ENCODE measurements at places on chromosomes 11 and 22. TPM values are rescaled to one million over a fixed set of nuclear protein-coding genes. Genes with fewer than 3 reads are reported as not detected.

Gene SLC25A45
- total RNA-seq, result 18.2 TPM

- no peak overlapping the region for H3K4me3 ChIP-seq
- peaks cover 24% of the 10 kb centered on the region for H3K36me3 ChIP-seq
- peaks cover 17% of the 10 kb centered on the region for H3K4me1 ChIP-seq
- H3K27me3 ChIP-seq, result no peaks in the 10 kb centered on the region
- no peak for DNase-seq
Observed at GRCh38 chr22:20546541-20546950, 39.1 kb downstream of the MED15 start.

GRCh38 chr11:59918987-59919589 lies 19.1 kb upstream of the OOSP1 start:
- no peaks in the 10 kb centered on the region for H3K4me1 ChIP-seq
- no peak overlapping the region for H3K4me3 ChIP-seq
- H3K27me3 ChIP-seq, result no peaks in the 10 kb centered on the region
- no peak overlapping the region for H3K27ac ChIP-seq
- no peaks in the 10 kb centered on the region for H3K36me3 ChIP-seq

DNA sequence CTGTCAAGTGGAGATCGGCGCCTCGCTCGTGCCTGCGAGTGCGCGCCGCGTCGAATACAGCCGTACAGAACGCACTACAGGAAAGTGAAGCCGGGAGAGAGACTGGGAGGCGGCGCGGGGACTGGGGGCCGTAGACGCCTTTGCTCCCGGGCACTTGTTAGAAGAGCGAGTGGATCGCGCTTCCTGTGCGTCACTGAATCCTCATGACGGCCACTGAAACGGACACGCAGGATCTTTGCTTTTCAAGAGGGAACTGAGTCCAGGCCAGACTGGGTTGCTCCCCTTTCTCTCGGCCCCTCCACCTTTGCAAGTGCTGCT lies 314 bp downstream of the RIC8A start:
- peaks cover 60% of the 10 kb centered on the region for H3K36me3 ChIP-seq
- DNase-seq, result no peak
- H3K4me3 ChIP-seq, result peak overlapping the region; percentile 65
- no peaks in the 10 kb centered on the region for H3K27me3 ChIP-seq
- H3K27ac ChIP-seq, result peak overlapping the region; percentile 98

GRCh38 chr11:111944651-111945051 lies 7.5 kb downstream of the DIXDC1 start:
- no peak overlapping the region for H3K27ac ChIP-seq
- H3K4me1 ChIP-seq, result peaks cover 12% of the 10 kb centered on the region
- no peak for DNase-seq
- H3K27me3 ChIP-seq, result no peaks in the 10 kb centered on the region

DNA sequence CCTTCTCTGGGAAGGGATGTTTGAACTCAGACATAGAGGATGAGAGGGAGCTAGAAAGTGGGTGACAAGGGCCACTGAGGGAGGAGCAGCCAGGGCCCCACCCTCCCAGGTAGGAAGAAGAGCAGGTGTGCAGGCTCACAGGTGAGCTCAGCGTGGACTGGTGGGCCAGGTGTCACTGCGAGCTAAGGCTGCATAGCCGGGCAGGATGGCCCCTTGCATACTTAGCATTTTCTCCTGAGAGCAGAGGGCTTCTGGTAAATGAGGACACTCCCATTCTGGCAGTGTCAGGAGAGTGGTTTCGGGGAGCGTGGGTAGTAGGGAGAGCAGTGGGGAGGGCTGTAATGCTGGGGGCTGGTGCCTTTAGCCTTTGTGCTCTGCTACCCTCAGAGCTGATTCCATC lies 843.4 kb downstream of the TBC1D22A start:
- no peaks in the 10 kb centered on the region for H3K36me3 ChIP-seq
- H3K27ac ChIP-seq, result no peak overlapping the region
- no peak for DNase-seq
- H3K4me3 ChIP-seq, result no peak overlapping the region
- H3K27me3 ChIP-seq, result no peaks in the 10 kb centered on the region
- H3K4me1 ChIP-seq, result no peaks in the 10 kb centered on the region

Gene MIOX
- not detected for total RNA-seq

Gene C22orf42
- total RNA-seq, result not detected

GRCh38 chr11:83568516-83568915 lies 282.3 kb upstream of the CCDC90B start:
- no peaks in the 10 kb centered on the region for H3K36me3 ChIP-seq
- no peak overlapping the region for H3K4me3 ChIP-seq
- DNase-seq, result no peak
- no peaks in the 10 kb centered on the region for H3K4me1 ChIP-seq
- H3K27ac ChIP-seq, result no peak overlapping the region

DNA sequence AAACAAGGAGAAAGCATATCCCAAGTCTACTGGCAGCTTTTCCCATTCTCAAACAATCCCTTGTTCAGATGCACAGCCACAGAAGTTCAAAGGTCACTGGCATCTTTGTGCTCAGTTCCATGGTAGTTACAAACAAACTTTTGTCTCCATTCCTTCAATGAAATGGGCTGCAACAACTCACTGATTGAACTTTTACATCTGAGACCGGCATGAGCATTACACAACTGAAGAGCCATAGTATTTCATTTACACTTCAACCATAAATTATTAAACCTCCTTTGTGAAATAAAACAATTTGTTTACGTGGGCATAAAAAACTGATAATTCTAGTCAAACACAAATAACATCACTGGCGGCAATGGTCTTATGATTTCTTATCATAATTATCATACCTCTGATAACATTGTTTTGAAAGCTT lies 67.8 kb upstream of the ARHGAP32 start:
- H3K27ac ChIP-seq, result no peak overlapping the region
- H3K36me3 ChIP-seq, result peaks cover 1% of the 10 kb centered on the region
- no peaks in the 10 kb centered on the region for H3K27me3 ChIP-seq
- no peak overlapping the region for H3K4me3 ChIP-seq
- DNase-seq, result no peak

DNA sequence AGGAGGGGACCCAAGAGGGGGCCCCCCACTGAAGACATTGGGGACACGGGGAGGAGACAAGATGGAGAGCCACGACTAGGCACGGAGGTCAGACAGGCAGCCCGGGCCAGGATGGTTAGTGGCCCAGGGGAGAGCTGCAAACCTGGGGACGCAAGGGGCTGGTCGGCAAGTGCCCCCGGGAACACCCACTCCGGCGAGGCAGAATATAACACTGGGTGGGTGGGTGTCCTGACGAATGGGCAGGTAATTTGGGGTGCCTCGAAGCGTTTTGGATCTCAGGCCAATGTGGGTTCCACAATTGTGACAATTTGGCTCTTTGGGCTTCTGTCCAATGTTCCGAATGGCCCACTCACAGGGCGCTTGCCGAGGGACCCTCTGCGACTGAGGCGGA lies 9.9 kb downstream of the IGF2 start:
- H3K36me3 ChIP-seq, result no peaks in the 10 kb centered on the region
- no peak overlapping the region for H3K27ac ChIP-seq
- DNase-seq, result no peak
- H3K4me1 ChIP-seq, result no peaks in the 10 kb centered on the region

GRCh38 chr11:12789596-12790215 lies 115.5 kb downstream of the TEAD1 start:
- no peak overlapping the region for H3K27ac ChIP-seq
- DNase-seq, result no peak
- H3K27me3 ChIP-seq, result no peaks in the 10 kb centered on the region
- no peaks in the 10 kb centered on the region for H3K4me1 ChIP-seq
- no peak overlapping the region for H3K4me3 ChIP-seq

- H3K27me3 ChIP-seq, result no peaks in the 10 kb centered on the region
- no peak for DNase-seq
- H3K4me1 ChIP-seq, result no peaks in the 10 kb centered on the region
- no peak overlapping the region for H3K4me3 ChIP-seq
Observed at GRCh38 chr11:131327421-131327820, 43.0 kb upstream of the NTM start.

DNA sequence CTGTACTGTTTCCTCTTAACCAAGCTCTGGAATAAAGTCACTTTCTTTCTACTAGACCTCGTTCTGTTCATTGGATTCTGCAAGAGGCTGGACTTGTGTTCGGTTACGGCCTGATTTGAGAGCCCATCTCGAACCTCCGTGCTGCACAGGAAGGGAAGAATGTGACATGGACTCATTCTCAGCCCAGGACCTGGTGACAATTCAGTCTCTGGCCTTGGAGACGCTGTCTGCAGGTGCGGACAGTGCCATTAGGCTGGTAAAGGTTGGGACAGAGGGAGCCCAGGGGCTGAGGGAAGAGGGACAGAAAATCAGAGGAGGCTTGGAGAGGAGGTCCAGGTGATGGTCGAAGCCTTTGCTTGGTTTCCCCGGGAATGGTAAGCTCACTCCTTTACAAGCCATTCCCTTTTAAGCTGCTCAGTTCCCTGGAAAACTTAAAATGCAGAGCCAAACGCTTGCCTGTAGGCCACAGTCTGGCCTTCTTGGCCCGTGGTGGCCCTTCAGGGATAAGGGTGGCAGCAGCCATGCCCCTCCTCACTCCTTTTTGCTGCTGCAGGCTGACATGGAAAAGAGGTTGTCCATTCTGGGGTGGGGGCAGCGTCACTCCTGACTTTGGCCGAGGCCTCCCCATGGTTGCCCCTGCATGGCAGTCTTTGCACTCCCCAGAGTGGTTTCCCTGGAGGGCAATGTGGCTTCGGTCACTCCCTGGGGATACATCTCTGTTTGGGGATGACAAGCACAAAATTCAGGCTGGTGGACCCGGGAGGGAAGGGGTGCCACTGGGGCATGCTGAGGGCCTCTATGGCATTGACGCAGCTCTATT lies 52.3 kb downstream of the SHISAL1 start:
- no peak for DNase-seq
- no peak overlapping the region for H3K4me3 ChIP-seq
- no peaks in the 10 kb centered on the region for H3K27me3 ChIP-seq
- no peak overlapping the region for H3K27ac ChIP-seq

Gene NRGN
- 0.66 TPM for total RNA-seq

Gene CEND1
- total RNA-seq, result 0.39 TPM

GRCh38 chr11:129023968-129024676 lies 81.5 kb upstream of the TP53AIP1 start:
- DNase-seq, result no peak
- H3K4me3 ChIP-seq, result no peak overlapping the region
- no peaks in the 10 kb centered on the region for H3K36me3 ChIP-seq
- peaks cover 4% of the 10 kb centered on the region for H3K4me1 ChIP-seq
- H3K27me3 ChIP-seq, result no peaks in the 10 kb centered on the region

Gene SYCE3
- not detected for total RNA-seq

Gene NCR3LG1
- 0.75 TPM for total RNA-seq

DNA sequence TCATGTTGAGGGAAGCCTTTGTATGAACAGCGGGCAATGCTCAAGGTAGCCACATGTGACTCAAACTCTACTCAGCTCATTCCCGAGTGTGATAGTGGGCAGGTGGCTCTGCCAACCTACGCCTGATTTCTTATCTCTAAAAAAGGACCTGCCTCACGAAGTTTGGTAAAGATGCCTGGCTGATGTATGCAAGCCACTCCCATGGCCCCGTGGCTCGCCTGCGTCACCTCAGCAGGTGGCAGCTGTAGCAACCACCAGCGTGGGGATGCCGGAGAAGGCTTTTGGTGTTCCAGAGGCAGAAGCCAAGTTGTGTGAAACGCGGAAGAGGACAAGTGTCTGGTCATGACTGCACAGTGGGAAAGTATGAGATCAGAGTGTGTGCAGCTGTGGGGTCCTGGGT lies 5.4 kb downstream of the FADS2 start:
- peaks cover 24% of the 10 kb centered on the region for H3K4me1 ChIP-seq
- H3K27me3 ChIP-seq, result no peaks in the 10 kb centered on the region
- no peak overlapping the region for H3K4me3 ChIP-seq
- peak; percentile 52 for DNase-seq

Gene DAGLA
- not detected for total RNA-seq

GRCh38 chr11:76269661-76270261 lies 63.5 kb upstream of the WNT11 start:
- H3K27ac ChIP-seq, result no peak overlapping the region
- H3K4me1 ChIP-seq, result no peaks in the 10 kb centered on the region
- H3K4me3 ChIP-seq, result no peak overlapping the region
- no peaks in the 10 kb centered on the region for H3K36me3 ChIP-seq

DNA sequence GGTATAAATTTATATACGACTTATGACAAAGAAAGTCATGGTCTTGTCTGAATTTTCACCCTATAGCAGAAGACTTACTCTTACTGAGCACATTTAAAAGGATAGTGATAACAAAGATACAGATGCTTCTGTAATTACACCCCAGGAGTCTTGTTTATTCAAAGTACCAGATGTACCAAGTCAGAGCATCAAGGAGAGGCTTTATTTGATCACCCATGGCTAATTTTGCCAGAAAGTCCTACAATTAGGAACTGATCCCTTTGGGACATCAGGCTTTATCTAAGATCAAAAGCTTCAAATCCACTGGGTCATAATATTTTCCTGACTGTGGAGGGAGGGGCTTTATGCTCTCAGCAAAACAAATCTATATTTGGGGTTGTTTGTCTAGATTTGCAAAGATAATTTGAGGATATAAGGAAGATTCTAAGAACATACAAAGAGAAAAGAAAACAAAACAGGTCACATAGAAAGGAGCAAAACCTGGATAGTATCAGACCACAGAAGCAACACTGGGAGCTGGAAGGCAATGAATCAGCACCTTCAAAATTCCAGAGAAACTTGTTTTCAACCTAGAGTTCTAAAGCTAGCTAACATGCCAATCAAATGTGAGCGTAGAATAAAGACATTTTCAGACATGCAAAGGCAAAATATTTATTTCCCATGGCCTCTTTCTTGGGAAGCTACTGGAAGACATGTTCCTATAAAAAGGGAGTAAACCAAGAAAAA lies 124.8 kb upstream of the CSNK2A3 start:
- no peaks in the 10 kb centered on the region for H3K36me3 ChIP-seq
- H3K4me1 ChIP-seq, result no peaks in the 10 kb centered on the region
- no peaks in the 10 kb centered on the region for H3K27me3 ChIP-seq
- no peak for DNase-seq
- no peak overlapping the region for H3K4me3 ChIP-seq

DNA sequence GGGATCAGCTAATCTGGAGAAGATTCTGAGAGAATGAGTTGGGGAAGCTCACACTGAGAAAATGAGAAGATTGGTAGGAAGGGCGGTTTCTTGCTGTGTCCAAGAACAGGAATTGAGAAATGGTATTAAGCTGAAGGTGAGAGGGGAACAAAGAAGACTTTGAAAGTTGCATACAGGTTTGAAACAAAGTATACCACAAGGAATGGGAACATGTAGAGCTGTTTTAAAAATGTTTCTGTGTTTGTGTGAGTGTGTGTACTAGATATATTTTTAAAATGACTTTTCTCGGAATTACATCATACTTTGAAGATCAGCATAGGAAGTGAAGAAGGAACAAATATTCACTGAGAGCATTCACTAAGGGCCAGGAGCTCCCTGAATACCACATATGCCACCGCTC lies 24.4 kb upstream of the IZUMO1R start:
- no peak for DNase-seq
- no peak overlapping the region for H3K4me3 ChIP-seq
- no peaks in the 10 kb centered on the region for H3K27me3 ChIP-seq
- H3K36me3 ChIP-seq, result no peaks in the 10 kb centered on the region
- no peak overlapping the region for H3K27ac ChIP-seq
- no peaks in the 10 kb centered on the region for H3K4me1 ChIP-seq

DNA sequence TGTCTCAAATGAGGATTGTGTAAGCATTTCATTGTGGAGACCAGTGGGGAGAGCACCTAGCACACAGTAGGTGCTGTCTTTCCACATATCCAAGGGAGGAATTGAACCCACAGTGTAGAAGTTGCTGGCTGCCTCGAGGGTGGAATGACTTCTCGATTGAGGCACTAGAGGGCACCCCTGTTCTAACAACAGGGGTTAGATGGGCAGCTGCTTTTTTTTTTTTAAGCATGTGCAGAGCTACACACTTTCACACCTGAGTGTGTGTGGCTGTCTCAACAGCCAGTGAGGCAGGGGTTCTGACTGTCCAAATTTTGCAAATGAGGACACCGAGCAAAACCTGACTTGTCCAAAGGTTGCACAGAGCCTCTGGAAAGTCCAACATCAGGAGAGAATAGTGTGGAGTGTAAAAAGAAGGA lies 118.2 kb upstream of the CRYBB3 start:
- H3K36me3 ChIP-seq, result no peaks in the 10 kb centered on the region
- no peaks in the 10 kb centered on the region for H3K27me3 ChIP-seq
- peaks cover 2% of the 10 kb centered on the region for H3K4me1 ChIP-seq
- no peak overlapping the region for H3K27ac ChIP-seq
- no peak for DNase-seq

Measured in B cell (primary cell).